Activated naive CD4-positive, alpha-beta T cell treated with anti-CD3 and anti-CD28 coated beads, Interleukin-2, amount 50 U/mL, for 16 hours (primary cell): ENCODE measurements at places on chromosomes 7 and 10.

GRCh38 chr10:96622013-96622787, 35.4 kb upstream of the TM9SF3 start:
- no peak for DNase-seq

DNA sequence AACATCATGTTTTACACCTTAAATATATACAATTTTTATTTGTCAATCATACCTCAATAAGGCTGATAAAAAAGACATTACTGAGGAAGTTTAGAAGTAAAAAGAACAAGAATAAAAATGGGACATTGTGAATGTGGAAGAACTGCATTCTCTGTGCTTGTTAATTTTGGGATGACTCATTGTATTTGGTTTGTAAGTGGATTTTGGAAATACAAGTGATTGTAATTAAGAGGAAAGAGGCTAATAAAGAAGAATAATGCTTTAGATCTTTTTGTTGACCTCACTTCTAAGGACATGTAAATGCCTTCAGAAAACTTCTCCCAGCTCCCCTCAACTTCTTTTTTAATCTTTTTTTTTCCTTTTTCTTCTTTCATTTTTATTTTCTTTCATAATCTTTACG, 76.0 kb downstream of the HGF start:
- DNase-seq: no peak

GRCh38 chr7:105649727-105650381, 68.6 kb upstream of the EFCAB10 start:
- no peak for DNase-seq

- no peak for DNase-seq
These were observed 2.8 kb downstream of the RSBN1L start for GRCh38 chr7:77699056-77699455.

DNA sequence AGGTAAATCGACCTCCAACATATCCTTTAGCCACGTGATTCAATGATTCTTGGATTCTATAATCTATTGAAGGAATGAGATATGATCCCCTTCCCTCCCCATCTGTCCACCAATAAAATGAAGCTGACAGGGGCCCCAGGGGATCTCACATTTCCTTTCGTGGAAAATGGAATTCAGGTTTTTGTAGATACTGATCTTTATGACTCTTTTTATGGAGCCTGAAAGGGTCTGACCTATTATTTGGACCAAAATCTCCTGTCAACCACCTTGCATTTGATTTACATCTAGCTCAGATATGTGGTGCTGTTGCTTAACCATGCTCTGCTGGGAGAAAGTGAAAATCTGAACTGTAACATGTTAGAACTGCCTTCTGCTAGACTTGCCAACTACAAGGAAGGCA, 234.0 kb upstream of the CXCL12 start:
- DNase-seq: no peak
